Astrocyte (in vitro differentiated cells and primary cell): ENCODE measurements at places on chromosomes 5 and 9.

DNA sequence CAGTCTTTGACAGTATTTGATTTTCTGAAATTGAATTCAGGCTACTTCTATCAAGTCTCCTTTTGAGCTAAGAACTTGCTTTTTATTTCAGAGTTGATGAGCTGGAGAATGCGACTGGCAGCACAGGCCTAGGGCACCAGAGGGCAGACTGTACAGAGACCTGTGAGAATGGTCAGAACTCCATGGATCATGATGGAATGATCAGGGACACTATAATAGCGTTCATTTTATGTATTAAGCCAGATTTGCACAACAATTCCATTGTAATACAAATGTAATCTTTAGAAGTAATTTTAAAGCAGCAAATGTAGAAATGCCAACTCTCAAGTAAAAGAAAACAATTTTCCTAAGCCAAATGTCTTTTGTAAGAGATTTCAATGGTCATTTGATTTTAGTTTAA is 902.4 kb downstream of the NR2F1-AS1 start:
- no peak for DNase-seq

DNA sequence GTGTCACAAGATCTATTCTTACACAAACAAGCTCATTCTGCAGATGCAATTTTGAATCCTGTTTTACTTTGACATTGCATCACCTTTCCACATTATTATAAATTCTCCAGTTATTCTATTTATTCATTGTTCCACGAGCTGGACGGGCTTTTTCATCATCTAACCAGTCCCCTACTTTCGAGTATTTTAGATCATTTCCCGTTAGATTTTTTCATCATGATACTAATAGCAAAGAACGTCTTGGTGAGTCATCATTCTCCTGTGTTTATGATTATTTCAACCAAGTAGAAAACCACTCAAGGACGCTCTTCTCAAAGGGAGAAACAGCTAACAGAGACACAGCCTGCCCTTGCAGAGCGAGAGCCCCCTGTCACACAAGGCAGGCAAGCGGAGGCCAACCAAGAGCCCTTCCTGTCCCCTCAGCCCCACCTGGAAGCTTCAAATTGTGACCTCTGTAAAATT is 15.1 kb downstream of the BBLN start:
- peak; percentile 63 for DNase-seq

DNA sequence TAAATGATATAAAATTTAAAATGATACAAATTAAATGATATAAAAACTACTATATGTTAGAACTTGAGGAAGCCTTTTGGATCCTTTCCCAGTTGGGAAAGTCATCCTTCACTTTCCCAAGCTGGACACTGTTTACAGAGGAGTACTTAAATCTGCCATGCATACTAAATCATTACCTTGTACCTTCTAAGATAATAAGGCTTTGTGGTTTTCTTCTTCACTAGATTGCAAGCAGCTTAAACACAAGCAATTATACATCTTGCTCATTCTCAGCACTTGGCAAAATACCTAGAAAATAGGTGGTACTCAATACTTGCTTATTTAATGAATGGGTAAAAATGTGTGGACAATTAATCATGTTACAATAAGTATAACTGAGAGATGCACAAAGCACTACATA is 666.8 kb downstream of the PTPRD start:
- peak; percentile 1 for DNase-seq

GRCh38 chr9:29211580-29212396 is 1638.5 kb upstream of the C9orf72 start:
- DNase-seq, result no peak

DNA sequence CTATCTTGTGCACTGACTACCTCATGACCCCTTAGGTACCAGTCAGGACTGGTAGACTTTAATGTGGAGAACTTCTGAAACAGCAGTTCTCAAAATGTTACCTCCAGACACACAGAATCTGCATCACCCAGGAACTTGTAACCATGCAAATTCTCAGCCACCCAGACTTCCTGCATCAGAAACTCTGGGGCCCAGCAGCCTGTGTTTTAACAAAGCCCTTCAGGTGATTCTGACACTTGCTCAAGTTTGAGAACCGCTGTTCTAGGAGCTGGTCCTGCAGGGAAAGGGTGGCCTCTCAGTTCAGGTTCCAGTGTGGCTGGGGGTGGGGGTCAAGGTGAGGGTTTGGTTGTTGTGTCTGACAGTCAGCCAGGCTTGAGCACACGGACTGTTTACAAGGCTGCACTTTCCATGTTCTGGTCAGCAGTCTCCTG is 28.4 kb downstream of the ZFP62 start:
- DNase-seq, result no peak

DNA sequence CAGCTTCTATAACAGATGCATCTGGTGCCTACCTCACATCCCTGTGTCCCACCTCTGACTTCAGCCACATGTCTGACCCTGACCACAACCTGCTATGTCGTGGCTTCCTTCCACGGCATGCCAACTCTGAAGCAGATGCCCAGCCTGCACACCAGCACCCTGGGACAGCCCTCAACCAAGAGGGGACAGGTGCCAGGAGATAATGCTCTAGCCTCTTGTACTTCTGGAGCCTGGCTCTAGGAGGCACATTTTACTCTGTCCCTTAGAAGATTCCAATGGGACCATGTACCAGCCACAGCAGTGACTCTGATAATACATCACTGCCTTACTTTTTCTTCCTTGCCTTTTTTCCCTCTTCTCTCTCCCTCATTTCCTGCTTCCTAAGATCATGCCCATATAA is 51.4 kb downstream of the EBF1 start:
- no peak for DNase-seq

GRCh38 chr9:75669721-75670120 is 220.8 kb upstream of the PCSK5 start:
- DNase-seq, result no peak

GRCh38 chr5:109030360-109031143 is 282.9 kb downstream of the FER start:
- DNase-seq, result no peak

GRCh38 chr5:140596321-140596741 is 31.7 kb downstream of the SLC35A4 start:
- DNase-seq, result no peak

- no peak for DNase-seq
Observed at GRCh38 chr5:1834022-1834551, 32.9 kb downstream of the NDUFS6 start.

DNA sequence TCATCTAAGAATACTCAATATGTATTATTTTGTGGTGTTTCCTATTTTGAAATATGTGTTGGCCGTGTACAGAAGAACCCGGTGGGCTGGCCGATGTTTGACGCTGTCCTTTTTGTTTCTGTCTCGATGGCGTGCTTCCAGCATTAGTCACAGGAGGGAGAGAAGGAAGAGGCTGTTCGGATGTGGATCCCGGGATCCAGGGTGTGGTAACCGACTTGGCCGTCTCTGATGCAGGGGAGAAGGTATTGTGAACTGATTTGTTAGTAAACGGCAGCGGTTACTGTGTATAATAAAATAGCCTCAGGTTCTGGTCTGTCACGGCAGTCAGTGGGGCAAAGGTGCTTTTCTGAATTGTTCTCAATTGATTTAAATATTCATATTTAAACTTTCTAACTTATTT is 275.0 kb downstream of the ARHGEF28 start:
- DNase-seq, result peak; percentile 79

DNA sequence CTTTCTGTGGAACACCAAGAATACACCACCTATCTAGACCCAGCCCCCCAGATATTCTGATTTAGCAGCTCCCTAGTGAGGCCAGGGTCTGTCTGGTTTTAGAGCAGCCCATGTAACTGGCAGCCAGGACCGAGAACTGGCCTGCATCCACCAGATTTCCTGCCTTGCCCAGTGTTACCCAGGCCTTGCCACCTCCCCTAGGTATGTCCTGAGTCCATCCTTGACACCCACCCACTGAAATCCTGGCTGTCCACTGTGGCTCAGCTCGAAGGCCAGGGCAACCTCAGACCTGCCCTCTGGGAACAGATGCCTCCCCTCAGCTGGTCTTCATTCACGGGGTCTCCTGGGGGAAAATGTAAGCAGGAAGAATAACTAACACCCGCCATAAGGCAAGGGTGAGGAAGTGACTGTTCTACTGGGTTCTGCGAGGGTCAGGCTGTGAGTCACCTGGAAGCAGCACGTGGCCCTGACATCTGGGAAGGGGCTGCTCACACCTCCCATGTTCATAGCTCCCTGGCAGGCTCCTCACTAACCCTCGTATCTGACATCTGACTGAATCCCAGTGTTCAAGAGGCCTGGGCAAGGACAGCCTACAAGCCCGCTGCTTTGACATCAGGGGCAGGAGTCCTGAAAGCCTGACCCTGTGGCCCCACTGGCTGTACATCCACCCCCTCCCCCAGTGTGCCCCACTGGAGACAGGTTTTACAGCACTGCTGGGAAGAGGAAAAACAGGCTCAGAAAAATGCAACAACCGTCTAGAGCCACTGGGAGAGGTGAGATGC is 72.7 kb downstream of the SEMA4D start:
- DNase-seq, result no peak

GRCh38 chr5:151068433-151069197 is 12.2 kb downstream of the TNIP1 start:
- no peak for DNase-seq

GRCh38 chr5:172843825-172844576 is 9.9 kb downstream of the ERGIC1 start:
- no peak for DNase-seq
